ENCODE measurements at places on chromosomes 3 and 15. TPM values are rescaled to one million over a fixed set of nuclear protein-coding genes. Genes with fewer than 3 reads are reported as not detected.

GRCh38 chr3:186021673-186022362 is 84.0 kb upstream of the TRA2B start:
- no peak for DNase-seq
- H3K27ac ChIP-seq = no peak overlapping the region
- H3K27me3 ChIP-seq = no peaks in the 10 kb centered on the region
- H3K4me3 ChIP-seq = no peak overlapping the region
- no peaks in the 10 kb centered on the region for H3K36me3 ChIP-seq

PSTPIP1 gene
- 180 TPM for total RNA-seq

DNAJA4 gene
- 29.0 TPM for total RNA-seq

DNA sequence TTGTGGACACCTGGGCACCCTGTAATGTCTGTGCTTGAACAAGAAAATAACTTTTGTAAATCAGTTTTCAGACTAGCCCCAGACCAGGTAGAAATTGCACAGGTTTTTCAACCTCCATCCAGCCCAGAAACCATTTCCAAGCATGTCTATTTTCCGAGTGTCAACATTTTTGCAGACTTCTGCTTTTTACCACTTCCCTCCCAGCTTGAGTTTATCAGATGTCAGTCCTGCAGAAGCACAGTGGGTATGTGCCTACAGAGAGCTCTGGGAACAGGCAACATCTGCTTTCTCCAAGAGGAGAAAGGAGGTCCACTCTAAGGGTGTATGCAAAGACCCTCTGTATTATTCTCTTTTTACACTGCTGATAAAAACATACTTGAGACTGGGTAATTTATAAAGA is 83.9 kb downstream of the LRRK1 start:
- no peaks in the 10 kb centered on the region for H3K27me3 ChIP-seq
- H3K4me1 ChIP-seq = no peaks in the 10 kb centered on the region
- H3K4me3 ChIP-seq = no peak overlapping the region

- peaks cover 6% of the 10 kb centered on the region for H3K4me1 ChIP-seq
- no peak for DNase-seq
- peak within 1 kb of the TSS; percentile 67 for H3K4me3 ChIP-seq
- no peak within 1 kb of the TSS for H3K27ac ChIP-seq
Observed at GRCh38 chr3:12158387-12159226, at the start of gene TIMP4. Gene TIMP4, minus strand, starts transcription at chr3:12158912. Its CDS starts 72 bp downstream, at chr3:12158840.

DNA sequence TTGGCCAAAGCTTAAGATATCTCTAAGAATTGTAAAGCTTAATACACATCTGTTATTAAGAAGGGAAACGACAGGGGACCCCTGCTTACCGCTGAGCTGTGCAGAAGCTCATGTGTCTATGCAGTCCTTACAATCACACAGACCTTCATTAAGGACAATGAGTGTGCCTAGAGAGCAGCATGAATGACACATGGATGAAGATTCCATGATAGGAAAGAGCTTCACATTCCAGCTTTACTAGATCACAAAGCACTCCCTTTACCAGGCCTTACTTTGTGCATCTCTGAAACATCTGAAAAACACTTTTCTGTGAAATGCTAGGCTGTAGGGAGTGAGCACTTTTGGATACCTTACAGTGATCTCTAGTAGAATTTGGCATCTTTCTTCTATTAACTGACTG is 32.0 kb downstream of the RNF168 start:
- no peak overlapping the region for H3K4me3 ChIP-seq
- DNase-seq = no peak
- no peaks in the 10 kb centered on the region for H3K36me3 ChIP-seq

GRCh38 chr15:45134682-45135604 is 5.1 kb downstream of the DUOX1 start:
- peak overlapping the region; percentile 27 for H3K4me3 ChIP-seq
- H3K27me3 ChIP-seq = peaks cover 62% of the 10 kb centered on the region
- no peaks in the 10 kb centered on the region for H3K36me3 ChIP-seq
- DNase-seq = no peak

SLC9C1 gene
- not detected for total RNA-seq

DIPK2A gene
- 19.3 TPM for total RNA-seq

BDH1 gene
- 31.1 TPM for total RNA-seq

DNA sequence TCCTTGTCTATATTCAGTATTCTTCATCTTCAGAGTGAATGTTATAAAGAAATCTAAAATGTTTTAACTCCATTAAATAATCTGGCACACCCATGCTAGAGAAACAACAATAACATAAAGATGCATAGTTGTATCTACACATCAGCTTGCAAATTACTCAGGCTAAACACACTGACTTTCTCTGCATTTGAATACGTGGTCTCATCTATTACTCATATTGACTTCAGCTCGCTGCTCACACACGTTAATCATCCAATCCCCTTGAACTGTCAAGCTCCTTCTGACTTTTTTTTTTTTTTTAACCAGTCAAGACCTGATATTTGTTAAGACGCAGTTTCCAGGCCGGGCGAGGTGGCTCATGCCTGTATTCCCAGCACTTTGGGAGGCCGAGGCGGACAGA is 1137.3 kb upstream of the CADM2 start:
- no peak for DNase-seq
- H3K36me3 ChIP-seq = no peaks in the 10 kb centered on the region
- no peak overlapping the region for H3K27ac ChIP-seq
- no peaks in the 10 kb centered on the region for H3K4me1 ChIP-seq

DNA sequence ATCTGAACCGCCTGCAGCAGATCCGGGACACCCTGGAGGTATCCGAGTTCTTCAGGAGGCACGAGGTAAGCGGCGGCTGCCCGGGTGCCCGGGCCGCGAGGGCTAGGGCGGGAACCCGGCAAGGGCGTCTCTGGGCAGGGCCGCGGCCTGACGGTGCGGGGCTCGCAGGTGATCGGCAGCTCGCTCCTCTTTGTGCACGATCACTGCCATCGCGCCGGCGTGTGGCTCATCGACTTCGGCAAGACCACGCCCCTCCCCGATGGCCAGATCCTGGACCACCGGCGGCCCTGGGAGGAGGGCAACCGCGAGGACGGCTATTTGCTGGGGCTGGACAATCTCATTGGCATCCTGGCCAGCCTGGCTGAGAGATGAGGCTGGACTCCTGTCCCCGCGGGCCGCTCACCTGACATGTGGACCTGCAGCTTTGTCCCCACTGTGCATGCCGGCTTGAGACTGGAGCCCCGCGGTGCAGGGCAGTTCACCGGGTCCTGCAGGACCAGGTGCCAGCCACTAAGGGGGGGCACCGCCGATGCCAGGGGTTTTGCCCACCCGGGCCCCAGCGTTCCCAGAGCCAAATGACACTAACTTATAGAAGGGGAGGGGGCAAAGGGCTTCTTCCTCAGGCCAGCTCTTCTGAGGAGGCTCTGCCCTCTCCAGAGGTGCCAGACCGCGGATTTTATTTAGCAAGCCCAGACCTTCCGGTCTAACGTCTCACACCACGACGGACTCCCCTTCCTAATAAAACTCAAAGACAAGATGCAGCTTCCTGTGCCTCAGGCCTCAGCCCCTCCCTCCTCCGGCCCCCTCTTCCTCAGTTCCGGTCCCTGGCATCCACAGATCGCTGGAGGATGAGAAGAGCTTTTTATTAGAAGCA is 9.4 kb downstream of the ITPKA start:
- H3K36me3 ChIP-seq = no peaks in the 10 kb centered on the region
- peak overlapping the region; percentile 65 for H3K4me3 ChIP-seq
- no peak for DNase-seq
- H3K27ac ChIP-seq = no peak overlapping the region
- peaks cover 2% of the 10 kb centered on the region for H3K27me3 ChIP-seq
- peaks cover 24% of the 10 kb centered on the region for H3K4me1 ChIP-seq

GRCh38 chr15:36614016-36614415 is 34.6 kb downstream of the CDIN1 start:
- no peaks in the 10 kb centered on the region for H3K27me3 ChIP-seq
- DNase-seq = no peak
- H3K27ac ChIP-seq = no peak overlapping the region
- no peaks in the 10 kb centered on the region for H3K36me3 ChIP-seq

- no peak overlapping the region for H3K27ac ChIP-seq
- DNase-seq = no peak
- H3K4me1 ChIP-seq = peaks cover 7% of the 10 kb centered on the region
- no peak overlapping the region for H3K4me3 ChIP-seq
- H3K36me3 ChIP-seq = no peaks in the 10 kb centered on the region
Observed at GRCh38 chr3:16816048-16816780, 68.5 kb upstream of the PLCL2 start.

- no peak overlapping the region for H3K4me3 ChIP-seq
- peaks cover 82% of the 10 kb centered on the region for H3K36me3 ChIP-seq
- no peaks in the 10 kb centered on the region for H3K4me1 ChIP-seq
- no peak overlapping the region for H3K27ac ChIP-seq
Observed at GRCh38 chr3:111650378-111651275, 55.5 kb upstream of the ZBED2 start.

GRCh38 chr3:111541911-111542483 is at the start of gene CD96:
Gene CD96, plus strand, starts transcription at chr3:111542197. Its CDS starts 52 bp downstream, at chr3:111542249.
- H3K36me3 ChIP-seq = peaks cover 10% of the 10 kb centered on the region
- H3K4me1 ChIP-seq = peaks cover 43% of the 10 kb centered on the region
- peak within 1 kb of the TSS; percentile 95 for H3K27ac ChIP-seq

DNA sequence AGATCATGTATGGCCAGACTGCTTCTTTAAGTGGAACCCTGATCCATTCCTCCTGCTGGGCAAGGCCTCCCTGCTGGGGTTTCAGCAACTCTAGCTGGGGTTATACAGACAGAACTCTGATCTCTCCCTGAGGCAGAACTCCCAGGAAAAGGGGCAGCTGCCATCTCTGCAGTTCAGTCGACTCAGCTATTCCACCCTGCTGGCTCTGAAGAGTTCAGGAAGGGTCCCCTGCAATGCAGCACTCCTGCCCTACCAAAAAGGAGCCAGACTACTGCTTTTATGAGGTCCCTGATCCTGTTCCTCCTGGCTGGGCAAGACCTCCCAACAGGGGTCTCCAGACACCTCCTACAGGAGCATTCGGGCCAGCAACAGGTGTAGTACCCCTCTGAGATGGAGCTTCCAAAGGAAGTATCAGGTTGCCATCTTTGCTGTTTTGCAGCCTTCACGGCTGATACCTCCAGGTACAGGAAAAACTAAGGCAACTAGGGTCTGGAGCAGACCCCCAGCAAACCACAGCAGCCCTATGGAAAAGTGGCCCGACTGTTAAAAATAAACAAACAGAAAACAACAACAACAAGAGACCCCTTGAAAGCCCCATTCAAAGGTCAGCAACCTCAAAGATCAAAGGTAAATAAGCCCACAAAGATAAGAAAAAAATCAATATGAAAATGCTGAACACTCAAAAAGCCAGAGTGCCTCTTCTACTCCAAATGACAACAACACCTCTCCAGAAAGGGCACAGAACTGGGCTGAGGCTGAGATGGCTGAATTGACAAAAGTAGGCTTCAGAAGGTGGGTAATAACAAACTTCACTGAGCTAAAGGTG is 14.2 kb upstream of the CP start:
- no peak overlapping the region for H3K4me3 ChIP-seq
- H3K4me1 ChIP-seq = no peaks in the 10 kb centered on the region
- H3K27ac ChIP-seq = no peak overlapping the region

DNA sequence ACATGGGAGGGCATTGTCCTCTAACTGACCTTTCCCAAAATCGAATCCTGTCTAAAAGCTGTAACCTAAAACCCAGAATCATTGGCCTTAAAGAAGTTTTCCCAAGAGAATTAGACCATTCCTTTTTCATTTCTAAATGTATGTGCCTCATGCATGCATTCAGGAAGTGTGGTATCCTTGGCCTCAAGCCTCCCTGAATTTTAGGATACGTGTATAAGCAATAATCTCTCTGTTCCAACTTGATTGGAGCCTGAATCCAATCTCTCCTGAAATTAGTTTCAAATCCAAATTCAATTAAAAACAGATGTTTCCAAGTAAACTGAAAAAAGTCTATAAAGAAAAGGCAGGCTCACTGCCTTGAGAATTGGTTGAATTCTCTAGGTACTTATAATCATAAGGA is 86.0 kb upstream of the VEPH1 start:
- H3K36me3 ChIP-seq = no peaks in the 10 kb centered on the region
- DNase-seq = no peak
- H3K27ac ChIP-seq = no peak overlapping the region
- H3K27me3 ChIP-seq = no peaks in the 10 kb centered on the region
- no peak overlapping the region for H3K4me3 ChIP-seq

C3orf85 gene
- total RNA-seq = not detected

GRCh38 chr15:41775651-41776050 is 1.4 kb downstream of the MAPKBP1 start:
- H3K4me1 ChIP-seq = peaks cover 31% of the 10 kb centered on the region
- H3K27me3 ChIP-seq = no peaks in the 10 kb centered on the region
- H3K27ac ChIP-seq = no peak overlapping the region
- H3K36me3 ChIP-seq = no peaks in the 10 kb centered on the region
- no peak for DNase-seq

GOLGA6L7 gene
- not detected for total RNA-seq

MORC1 gene
- not detected for total RNA-seq

Data from T-cell (primary cell).